NCI-H446 (cell line): ENCODE measurements at places on chromosomes 2 and 18.

DNA sequence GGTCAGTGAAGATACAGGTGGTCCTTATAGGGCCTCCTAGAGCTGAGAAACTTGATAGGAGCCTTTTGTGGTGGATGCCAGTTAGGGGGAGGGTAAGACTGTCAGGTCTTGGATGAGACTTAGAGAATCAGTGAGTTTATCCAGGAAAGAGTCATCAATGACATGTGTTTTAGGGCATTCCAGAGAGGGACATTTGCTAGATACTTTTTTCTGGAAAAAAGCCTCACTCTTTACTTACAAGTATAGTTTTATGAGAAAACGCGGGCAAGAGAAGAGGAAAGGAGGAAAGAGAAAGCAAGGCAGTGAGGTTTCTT, 24.5 kb upstream of the MSGN1 start:
- DNase-seq: no peak

DNA sequence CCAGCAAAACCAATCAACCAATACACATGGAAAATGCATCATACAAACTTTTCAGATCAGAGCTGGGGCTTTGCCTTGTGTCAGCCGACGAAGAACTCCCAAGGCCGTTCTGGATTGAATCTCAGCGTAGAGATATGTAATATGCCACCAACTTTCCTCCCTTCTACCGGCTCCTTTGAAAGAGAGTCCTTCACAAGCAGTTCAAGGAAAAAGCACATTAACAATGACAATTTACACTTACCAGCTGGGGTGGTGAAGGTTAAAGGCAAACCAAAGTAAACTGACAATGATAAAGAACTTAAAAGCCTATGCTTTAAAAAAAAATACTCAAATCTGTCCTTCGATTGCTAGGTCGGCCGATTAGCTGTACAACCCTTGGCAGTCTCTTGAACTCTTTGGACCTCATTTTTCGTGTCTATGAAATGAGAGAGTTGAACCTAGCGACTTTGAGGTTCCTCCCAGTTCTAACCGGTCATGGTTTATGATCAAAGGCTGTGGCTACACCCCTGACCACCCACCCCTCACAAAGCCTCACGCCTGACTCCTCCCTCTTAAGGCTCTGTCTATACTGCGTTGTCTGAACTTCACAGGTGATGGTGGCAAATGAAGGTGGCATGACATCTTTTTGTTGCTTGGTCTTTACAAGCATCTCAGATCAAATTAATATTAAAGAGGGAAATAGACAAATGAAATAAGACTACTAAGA, 46.2 kb downstream of the BCL2 start:
- DNase-seq: no peak

DNA sequence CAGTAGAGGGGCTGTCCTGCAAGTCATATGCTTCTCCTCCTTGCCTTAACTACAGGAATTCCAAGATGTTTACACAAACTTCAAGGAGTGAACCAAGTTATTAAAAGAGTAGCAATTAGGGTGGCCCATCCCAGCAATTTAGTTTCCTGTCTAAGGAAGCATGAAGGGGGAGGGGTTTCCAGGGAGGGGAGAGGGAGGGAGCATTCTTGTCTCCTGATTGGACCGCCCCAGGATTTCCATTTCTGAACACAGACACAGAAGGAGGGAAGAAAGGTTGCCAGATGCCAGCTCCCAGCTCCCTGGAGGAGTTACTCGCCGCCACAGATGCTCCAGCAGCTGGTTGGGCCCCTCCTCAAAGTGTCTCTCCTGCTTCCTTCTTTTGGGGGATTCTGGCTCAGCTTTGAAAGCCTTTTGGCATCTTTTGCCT, 107.6 kb downstream of the TRIB2 start:
- DNase-seq: no peak

- no peak for DNase-seq
Observed at GRCh38 chr2:182941919-182942318, 75.5 kb upstream of the FRZB start.

- DNase-seq: no peak
Observed at GRCh38 chr2:187644981-187645380, 90.7 kb upstream of the TFPI start.

- DNase-seq: no peak
Observed at GRCh38 chr2:212549941-212550340, 11.3 kb upstream of the ERBB4 start.

DNA sequence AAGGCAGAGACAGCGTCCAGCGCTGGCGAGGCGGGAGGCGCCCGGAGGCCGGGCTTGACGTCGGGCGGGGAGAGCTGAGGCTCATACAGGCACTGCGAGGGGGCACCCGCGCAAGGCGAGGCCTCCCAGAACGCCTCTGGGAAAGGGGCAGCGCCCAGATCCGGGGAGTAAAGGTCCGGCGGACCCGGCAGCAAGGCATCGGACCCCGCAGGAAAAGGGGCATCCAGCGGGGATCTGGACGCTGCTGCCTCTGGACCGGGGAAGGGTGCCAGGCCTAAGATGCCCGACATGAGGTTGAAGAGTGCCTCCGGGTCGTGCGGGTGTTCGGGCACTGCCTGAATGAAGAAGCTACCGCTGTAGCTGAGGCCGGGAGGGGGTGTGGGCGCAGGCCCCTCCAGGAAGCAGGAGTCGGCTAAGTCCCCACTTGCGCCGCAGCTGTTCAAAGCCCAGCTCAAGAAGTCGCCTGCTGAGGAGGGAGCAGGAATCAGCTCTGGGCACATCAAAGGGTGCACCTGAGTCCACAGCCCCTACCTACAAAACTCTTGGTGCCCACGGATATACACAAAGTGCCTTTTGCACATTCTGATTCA, 937 bp downstream of the EGR4 start:
- no peak for DNase-seq

DNA sequence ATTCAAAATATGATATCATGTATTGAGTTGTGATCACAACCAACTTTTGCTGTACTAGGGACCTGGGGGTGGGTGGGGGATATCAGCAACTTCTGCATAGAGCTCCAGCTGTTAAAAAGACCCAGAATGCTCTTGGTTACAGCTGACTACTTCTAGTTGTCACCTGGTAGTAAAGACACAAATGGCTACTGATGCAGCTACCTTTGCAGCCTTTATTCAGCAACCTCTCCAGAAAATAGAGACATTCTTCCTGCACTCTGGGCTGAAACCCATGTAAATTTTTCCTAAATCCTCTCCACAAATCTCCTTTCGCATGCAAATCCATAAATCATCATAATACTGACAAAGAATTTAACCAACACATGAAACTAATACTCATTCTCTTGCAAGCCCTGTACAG, 238.3 kb downstream of the TCF4 start:
- no peak for DNase-seq

GRCh38 chr2:40700231-40700954, 248.5 kb upstream of the SLC8A1 start:
- DNase-seq: no peak

GRCh38 chr2:19687017-19687659, 214.6 kb downstream of the TTC32 start:
- no peak for DNase-seq

DNA sequence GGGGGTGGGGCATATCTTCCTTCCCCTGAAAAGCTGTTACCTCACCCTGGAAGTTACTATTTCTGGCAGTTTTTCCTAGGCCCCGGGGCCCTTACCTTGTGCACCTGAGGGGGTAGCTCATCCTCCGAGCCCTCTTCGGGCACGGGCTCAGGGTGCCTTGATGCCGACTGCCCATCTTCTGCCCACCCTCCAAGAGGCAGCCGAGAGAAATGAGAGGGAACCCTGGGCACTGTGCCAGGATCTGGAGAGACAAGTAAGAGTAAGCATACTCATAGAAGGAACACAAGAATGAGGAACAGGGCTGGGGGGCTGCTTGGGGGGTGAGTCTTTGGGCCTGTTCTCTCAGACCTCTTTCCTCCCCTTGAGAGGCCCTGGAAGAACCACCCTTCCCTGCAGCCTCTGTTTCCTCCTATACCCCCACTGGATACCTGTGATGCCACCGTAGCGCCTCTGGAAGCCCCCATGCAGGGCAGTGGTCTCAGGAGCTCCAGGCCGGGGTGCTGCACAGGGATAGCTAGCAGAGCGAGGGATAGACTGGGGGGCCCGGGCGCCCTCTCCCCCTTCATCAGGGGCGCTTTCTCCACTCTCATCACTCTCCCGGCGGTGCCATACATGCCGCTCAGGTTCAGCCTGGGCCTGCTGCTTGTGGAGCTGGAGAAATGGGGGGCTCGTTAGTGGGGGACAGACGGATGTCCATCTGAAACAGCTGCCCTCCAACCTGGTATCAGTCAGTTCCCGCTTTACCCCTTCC, 2.1 kb upstream of the ABCB6 start:
- DNase-seq: no peak

DNA sequence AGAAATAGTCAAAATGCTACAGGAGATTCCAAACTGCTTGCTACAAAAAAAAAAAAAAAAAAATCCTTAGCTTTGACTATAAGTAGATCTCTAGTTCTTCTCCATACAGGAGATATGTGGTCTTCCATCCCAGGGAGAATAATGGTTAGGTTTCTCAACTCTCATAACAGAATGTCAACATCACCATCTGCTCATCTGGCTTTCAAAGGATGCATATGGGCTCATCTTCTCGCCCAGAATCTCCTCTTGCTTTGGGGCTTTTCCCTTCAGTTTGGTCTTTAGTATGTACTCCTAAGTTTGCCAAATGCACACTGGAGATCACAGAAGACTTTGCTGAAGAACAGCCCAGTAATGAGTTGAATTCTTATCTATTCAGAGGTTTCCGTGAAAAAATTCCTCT, 240.7 kb downstream of the NRXN1 start:
- DNase-seq: peak; percentile 81

GRCh38 chr2:201275990-201276389, 15.7 kb downstream of the CASP8 start:
- DNase-seq: no peak

GRCh38 chr18:13239171-13239956, 20.8 kb downstream of the LDLRAD4 start:
- no peak for DNase-seq

DNA sequence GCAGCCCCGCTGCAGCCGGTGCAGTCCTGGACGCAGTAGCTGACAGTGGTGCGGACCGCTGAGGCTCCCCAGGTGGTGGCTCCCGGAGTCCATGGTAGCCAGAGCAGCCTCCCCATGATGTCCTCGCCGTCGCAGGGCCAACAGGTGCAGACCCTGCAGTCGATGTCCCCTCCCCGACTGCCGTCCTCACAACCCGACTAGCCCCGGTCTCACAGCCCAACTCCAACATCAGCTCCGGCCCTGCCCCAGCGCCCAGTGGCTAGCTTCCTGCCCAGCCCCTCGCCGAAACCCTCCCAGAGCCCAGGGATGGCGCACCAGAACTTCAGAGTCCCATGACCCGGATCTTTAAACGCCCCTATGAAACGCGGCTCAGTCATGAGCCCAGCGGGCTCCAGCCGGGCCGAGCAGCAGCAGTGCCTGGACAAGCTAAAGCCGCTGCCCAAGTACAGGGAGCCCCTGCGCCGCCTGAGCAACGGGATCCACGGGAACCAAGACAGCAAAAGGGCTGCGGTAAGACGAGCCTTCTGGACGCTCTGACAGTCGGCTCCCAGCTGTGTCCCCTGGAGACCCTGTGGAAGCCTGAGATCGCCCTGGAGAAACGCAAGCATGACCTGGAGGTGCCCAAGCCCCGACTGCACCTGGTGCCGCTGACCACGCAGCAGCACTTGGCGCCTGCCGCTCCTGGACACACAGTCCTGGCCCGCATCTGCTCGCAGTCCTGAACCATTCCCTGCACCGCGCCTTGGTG, 53.8 kb upstream of the TUBA3E start:
- DNase-seq: no peak
